ENCODE measurements at places on chromosomes 12 and 14.

DNA sequence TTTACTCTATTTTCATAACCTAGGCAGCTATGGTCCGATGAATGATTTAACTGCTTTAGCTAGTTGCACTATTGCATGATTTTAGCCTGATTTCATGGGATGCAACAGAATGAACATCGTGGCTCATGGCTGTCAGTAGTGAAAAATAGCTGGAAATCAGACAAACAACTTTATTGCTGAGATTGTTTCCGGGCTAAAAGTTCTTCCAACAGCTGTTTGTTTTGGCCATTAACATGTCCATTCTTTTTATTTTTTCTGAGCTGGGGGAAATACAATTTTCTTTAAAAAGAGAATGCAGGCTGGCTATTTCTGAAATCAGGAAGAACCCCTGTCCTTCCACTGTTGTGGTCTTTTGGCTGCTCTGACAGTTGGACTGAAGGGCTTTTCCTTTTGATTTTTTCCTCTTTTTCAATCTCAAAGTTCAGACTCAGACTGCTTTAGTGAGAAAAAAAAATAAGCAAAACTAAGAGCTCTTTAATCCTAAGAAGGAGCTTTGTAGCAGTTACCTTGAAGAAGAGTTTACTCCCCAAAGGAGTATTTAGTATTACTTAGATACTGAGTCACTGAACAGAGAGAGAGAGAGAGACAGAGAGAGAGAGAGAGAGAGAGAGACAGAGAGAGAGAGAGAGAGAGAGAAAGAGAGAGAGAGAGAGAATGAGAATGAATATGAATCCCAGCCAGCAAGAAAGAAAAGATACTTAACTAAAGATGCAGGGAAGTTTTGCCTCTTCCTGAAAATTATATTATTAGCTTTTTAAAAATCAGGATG, at the start of gene NAV3:
TSS of gene NAV3 (plus strand) at position 312 of the 769 bp plus-strand sequence. CDS start 568 bp downstream, outside the sequence.
- DNase-seq = no peak

GRCh38 chr12:12265571-12266388, 1.1 kb downstream of the LRP6 start:
- no peak for DNase-seq

DNA sequence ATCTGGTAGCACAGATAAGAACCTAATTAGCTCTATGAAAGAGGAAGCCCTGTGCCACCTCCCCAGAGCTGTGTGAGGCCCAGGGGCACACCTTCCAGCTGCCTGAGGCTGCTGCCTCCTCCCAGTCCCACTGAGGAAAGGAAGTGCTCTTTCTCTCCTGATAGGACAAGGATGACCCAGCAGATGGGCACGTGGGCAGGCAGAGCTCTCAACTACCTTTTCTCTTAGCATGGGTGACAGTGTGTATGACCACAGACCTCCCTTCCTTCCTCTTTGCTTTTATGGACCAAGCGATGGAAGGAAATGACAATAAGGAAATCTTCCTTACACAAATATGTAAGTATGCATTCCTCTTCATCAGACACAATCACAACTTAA, 127.6 kb upstream of the AMIGO2 start:
- DNase-seq = no peak

- no peak for DNase-seq
These were observed 186.0 kb downstream of the TMTC3 start for GRCh38 chr12:88328090-88328489.

- no peak for DNase-seq
These were observed 12.2 kb downstream of the LLPH start for GRCh38 chr12:66118240-66118891.

GRCh38 chr12:55728186-55728938, 447 bp downstream of the CD63 start:
- DNase-seq = peak; percentile 68

DNA sequence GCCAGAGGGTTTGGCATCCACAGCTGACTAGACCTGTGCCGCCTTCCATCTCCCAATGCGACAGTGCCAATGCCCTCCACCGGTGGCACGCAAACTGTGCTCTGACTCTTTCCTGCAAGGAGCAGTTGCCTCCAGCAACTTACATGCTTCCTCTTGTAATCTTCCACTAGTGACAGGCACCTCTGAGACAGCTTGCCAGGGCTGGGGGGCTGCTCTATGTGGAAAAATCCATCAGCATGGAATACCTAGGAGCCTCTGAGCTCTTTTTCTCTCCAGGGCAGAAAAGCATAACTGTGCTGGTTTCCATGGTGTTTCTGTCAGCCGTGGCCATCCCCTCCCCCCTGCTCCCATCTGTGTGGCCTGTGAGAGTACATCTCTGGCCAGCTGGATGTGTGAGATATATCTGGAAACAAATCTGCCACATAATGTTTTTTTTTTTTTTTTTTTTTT, 110.6 kb downstream of the MYRFL start:
- DNase-seq = no peak

DNA sequence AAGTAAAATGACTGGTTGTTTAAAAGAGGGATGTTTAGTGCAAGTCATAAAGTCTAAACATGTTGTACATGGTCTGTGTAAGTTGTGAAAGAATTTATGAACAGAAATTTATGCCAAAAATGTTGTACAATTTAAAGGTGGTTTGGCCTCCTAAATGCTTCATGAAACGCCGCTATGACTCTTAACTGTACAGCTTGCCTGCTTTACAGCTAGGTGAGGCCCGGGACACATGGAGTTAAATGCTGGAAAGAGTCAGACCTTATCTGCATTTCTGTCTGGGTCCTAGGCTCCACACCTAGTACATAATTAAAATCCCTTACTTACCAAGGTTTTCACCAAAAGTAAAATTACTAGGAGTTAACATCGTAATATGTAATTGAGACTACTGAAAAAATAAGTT, 28.4 kb upstream of the B4GALNT1 start:
- no peak for DNase-seq

- DNase-seq = no peak
These were observed 22.5 kb upstream of the PGF start for GRCh38 chr14:74977901-74978385.

DNA sequence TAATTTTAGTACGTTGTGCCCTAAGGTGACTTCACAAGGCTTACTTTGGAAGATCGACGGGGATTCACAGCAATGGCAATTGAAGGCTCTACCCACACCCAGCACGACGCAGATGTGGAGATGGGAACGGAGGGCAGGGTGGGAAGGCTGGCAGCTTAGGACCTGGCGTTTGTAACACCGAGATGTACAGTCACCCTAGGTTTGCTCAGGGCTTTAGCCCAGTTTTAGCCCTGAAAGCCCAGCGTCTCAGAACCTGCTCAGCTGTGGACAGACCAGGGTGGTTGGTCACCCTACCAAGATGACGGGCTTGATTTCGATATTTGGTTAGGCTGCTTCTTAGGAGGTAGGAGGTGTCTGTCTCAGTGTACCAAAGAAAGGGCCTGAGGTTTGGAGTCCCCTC, 100.5 kb upstream of the MED13L start:
- no peak for DNase-seq

- peak; percentile 28 for DNase-seq
These were observed 119.6 kb downstream of the MED13L start for GRCh38 chr12:116157845-116158267.

DNA sequence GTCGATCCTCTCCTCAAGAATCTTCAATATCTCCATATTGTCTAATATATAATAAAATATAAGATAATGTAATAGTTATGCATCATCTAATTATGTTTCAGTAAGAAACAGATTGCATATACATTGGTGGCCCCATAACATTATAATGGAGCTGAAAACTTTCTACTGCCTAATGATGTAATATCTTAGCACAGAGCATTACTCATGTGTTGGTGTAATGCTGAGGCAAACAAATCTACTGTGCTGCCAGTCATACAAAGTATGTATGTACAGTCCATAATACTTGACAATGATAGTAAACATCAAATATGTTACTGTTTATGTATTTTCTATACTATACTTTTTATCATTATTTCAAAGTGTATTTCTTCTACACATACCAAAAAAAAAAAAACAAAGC, 128.7 kb downstream of the CPNE8 start:
- DNase-seq = no peak

DNA sequence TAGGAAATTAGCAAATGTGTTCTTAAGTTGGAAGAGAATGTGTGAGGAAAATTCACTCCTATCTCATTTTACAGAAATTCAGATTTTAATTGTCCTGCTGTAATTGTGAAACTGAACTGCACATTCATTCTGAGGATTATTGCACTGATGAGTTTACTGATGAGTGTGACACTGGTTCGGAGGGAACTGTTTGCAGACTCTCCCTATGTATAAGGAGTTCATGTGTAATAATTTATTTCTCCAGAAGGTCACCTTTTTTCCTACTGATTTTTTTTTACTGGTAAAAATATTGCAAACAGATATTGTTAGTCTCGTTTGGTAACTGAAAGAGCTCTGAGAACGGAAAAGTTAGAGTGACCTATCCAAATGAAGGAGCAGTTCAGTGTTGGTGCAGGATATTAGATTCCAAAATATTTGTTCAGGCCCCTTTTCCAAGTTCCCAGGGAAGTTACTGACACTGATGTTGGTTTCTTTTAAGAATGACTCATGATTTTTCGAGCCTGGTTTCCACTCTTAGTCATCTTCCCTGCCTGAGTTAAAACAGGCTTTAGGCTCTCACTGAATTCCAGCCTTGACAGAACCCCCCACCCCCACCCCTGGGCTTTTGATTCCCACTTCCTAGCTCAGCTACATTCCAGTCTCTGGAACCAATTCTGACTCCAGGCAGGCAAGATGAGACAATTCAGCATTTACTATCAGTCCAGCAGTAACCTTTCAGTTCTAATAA, 18.4 kb downstream of the ANO6 start:
- peak; percentile 75 for DNase-seq

DNA sequence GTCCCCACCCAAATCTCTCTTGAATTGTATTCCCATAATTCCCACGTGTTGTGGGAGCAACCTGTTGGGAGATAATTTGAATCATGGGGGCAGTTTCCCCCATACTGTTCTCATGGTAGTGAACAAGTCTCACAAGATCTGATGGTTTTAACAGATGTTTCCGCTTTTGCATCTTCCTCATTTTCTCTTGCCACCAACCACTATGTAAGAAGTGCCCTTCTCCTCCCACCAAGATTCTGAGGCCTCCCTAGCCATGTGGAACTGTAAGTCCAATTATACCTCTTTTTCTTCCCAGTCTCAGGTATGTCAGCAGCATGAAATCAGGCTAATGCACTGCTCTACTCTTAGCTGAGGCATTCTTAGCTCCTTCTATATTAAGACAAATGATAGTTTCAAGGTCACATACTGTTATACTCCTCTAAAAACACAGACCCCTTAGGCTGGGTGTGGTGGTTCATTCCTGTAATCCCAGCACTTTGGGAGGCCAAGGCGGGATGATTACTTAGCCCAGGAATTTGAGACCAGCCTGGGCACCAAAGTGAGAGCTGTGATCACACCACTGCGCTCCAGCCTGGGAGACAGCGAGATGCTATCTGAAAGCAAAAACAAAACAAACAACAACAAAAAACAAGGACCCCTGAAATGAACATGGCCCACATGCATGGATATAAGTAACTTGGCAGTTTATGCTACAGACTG, 3.6 kb downstream of the SCAF11 start:
- no peak for DNase-seq

- DNase-seq = peak; percentile 18
These were observed 1.7 kb upstream of the SIX6 start for GRCh38 chr14:60506985-60507829.

DNA sequence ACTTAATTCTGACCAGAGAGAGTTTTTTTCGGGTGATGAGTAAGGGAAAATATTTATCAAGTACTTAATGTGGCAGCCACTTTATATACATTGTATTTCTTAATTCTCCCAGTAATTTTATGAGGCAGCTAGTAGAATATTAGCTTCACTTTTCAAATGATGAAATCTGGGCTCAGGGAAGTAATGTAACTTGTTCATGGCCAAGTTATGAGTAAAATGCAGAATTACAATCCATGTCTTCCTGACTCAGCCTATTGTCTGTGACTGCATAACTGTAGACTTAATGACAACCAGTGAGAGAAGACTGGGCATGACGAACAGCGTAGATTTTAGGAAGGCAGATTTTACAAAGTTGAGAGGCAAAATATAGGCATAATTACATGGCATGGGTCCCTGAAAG, 106.7 kb upstream of the MIS18BP1 start:
- DNase-seq = no peak

- no peak for DNase-seq
These were observed 113.6 kb upstream of the SLC35F4 start for GRCh38 chr14:57979376-57980048.

GRCh38 chr12:58711974-58712373, 208.3 kb downstream of the LRIG3 start:
- no peak for DNase-seq

GRCh38 chr14:102252834-102253801, 51.8 kb downstream of the MOK start:
- no peak for DNase-seq

DNA sequence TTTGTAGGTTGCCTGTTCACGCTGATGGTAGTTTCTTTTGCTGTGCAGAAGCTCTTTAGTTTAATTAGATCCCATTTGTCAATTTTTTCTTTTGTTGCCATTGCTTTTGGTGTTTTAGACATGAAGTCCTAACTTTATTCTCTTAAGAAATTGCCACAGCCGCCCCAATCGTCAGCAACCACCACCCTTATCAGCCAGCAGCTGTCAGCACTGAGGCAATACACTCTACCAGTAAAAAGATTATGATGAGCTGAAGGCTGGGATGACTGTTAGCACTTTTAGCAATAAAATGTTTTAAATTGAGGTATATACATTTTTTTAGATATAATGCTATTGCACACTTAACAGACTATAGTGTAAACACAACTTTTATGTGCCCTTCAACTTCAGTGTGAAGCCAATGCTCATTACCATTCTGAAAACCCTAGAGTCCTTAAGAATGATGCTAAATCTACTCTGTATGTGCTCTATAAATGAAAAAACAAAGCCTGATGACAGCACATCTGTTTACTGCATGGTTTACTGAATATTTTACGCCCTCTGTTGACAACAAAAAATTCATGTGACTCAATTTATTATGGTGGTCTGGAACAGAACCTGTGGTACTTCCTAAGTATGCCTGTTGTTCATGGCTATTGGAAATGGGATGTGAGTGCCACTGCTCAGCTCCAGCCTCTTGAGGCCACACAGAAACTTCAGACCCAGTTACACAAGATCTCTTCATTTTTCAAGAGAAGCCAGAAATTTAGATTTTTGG, 197.4 kb downstream of the DUSP6 start:
- no peak for DNase-seq

DNA sequence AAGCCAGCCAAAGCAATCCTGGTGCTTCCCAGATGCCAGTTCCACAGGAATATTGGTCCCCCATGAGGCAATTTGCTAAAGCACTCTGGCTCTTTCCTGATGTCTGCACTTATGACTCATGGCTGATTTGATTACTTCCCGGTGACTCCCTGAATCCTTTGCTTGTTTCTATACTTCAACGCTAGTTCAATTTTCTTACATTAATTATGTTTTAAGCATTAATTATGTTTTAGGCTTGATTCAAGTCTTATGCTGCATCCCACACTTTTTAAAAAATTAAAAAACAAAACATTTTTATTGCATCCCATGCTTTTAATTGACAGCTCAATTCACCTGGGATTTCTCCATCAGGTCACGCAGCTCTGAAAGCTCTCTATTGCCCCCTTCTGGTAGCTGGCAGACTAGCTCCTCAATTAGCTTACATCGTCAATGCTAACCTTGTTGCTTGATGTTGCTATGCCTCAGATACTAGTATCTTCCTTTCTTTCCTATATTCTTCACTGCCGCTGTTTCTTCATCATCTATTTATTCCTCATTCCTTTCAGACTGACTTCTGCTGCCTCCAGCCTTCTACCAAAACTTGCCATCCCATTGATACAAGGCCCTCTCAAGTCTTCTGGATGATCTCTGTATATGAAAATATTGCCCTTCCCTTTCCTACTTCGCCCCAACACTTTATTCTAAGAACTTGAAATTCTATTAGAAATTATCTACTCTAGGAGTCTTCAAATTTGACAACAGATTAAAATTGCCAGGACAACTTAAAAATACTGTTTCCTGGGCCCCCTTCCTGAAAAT, 32.0 kb downstream of the TSHR start:
- peak; percentile 73 for DNase-seq
